Effector memory CD8-positive, alpha-beta T cell (primary cell): ENCODE measurements at places on chromosomes 5 and 9.

GRCh38 chr5:26578002-26578401, 460.4 kb downstream of the CDH9 start:
- DNase-seq = no peak

DNA sequence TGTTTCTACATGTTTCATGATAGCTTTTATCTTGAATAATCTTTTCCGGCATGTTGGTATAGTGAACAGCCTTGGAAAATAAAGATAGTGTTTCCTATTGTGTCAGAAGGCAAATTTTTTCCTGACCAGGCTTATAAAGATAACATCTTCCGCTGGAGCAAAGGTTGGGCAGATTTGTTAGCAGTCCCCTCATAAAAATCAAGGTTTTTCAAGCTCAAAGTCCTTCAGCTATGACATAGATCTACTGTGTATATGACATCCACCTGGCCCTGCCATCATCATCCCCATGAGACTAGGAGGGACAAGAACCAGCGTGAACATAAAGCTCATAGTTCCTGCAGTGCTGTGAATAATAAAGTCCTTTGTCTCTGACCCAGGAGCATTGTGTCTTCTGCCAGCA, 30.4 kb upstream of the OTULINL start:
- DNase-seq = no peak

GRCh38 chr9:111621895-111622480, 9.1 kb upstream of the DNAJC25 start:
- no peak for DNase-seq

- DNase-seq = no peak
These were observed 154.0 kb downstream of the WDR70 start for GRCh38 chr5:37532976-37533740.

- peak; percentile 70 for DNase-seq
These were observed 5.1 kb downstream of the GRK6 start for GRCh38 chr5:177431317-177432142.

GRCh38 chr9:17611917-17612316, 33.1 kb downstream of the SH3GL2 start:
- DNase-seq = no peak

DNA sequence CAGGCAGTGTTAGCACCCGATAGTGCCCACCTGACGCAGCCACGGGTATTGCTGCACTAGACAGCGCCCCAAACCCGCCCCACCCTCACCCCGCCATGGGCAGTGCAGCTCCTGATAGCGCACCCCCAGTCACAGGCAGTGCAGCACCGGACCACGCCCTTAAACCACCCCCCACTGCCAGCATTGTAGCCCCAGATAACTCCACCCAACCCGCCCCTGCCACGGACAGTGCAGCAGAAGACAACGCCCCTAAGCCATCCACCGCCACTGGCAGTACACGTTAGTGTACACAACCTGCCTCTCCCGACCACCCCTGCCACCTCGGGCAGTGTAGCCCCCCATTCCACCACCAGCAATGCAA, 825 bp upstream of the PCAT7 start:
- DNase-seq = no peak

GRCh38 chr5:32168460-32169033, 5.6 kb downstream of the GOLPH3 start:
- no peak for DNase-seq

DNA sequence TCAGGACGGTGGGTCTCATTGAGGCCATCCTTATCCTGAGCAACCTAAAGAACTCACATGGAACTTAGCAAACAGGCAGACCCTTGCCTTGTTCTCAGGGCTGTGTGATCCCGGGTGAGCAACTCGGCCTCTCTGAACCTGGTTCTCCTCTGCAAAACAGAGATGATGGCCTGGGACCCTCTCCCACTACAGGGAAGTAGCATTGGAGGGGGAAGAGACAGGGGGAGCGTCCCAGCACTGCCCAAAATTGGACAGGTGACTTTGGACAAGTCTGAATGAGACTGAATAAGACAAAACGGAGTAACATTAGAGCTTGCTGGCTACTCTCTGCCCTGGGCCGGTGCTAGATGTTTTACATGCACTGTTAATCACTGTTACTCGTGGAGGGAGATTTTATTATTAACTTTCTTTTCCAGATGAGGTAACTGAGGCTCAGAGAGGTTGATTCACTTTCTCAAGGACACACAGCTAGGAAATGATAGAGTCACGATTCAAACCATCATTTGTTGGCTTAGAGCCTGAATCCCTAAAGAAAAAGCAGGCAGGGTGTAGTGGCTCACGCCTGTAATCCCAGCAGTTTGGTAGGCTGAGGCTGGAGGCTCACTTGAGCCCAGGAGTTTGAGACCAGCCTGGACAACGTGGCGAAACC, 136.4 kb downstream of the C9orf50 start:
- DNase-seq = no peak

- DNase-seq = no peak
These were observed 130.7 kb downstream of the EDIL3 start for GRCh38 chr5:84253946-84254345.

DNA sequence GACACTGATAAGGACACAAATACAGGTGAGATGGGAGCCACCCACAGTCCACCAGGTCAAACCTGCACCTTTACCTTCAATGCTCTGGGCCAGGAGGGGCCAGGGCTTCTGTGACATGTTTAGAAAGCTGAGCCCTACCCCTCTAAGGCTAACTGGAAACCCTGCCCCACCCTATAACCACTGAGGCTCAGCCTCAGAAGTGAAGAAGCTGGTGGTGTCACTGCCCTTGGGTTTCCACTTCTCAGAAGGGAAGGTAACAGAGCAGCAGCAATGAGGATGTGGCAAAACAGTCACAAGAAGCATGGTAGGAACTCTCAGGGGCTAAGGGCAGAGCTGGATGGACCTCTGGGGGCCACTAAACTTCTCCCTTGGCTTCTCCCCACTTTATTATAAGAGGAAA, 6.0 kb downstream of the PDGFRB start:
- DNase-seq = no peak

GRCh38 chr5:116133281-116133680, 48.5 kb downstream of the COMMD10 start:
- DNase-seq = no peak

DNA sequence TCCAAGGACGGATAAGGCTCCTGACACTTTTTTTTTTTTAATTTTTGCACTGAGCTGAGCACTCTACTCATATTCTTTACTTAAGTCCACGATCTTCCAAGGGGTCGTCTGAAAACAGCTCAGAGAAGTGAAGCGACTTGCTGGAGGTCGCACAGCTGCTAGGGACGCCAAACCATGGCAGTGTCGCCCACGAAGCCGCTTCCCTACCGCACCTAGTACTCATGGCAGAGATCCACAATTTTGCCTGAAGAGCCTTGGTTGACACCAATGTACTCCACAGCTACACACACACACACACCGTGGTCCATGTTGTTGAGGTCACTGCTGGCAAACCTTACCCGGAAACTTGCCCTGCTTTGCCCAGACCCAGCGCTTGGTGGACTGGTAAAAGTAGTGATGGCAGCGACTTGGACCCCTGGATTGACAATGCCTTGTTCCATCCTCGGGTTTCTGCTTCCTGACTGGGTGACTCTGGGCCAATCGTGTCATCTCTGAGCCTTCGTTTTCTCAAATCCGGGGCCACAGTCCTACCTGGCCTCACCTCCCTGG, 521 bp upstream of the SLIT3 start:
- DNase-seq = no peak

GRCh38 chr9:35656348-35656747, 1.5 kb downstream of the RMRP start:
- DNase-seq = no peak

GRCh38 chr5:116651653-116652052, 77.0 kb upstream of the SEMA6A start:
- no peak for DNase-seq

DNA sequence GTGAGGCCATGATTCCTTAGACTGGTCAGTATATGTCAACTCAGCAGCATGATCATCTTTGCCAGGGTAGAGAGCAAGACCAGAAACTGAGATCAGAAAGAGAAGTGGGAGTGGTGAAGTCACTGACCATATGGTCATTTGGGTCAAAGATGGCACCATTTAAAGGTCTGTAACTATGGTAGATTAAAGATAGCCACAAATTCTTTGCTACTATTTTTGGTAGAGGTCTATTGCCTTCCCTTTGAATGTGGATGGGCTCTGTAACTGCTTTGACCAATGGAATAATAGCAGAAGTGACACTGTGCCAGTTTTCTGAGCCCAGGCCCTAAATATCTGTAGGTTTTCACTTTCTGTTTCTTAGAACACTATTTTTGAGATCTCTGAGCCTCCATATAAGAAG, 117.6 kb downstream of the PCSK1 start:
- no peak for DNase-seq

- DNase-seq = no peak
These were observed 391 bp downstream of the RALGDS start for GRCh38 chr9:133120501-133121197.

- no peak for DNase-seq
These were observed 73.8 kb downstream of the NEK6 start for GRCh38 chr9:124331580-124331979.

DNA sequence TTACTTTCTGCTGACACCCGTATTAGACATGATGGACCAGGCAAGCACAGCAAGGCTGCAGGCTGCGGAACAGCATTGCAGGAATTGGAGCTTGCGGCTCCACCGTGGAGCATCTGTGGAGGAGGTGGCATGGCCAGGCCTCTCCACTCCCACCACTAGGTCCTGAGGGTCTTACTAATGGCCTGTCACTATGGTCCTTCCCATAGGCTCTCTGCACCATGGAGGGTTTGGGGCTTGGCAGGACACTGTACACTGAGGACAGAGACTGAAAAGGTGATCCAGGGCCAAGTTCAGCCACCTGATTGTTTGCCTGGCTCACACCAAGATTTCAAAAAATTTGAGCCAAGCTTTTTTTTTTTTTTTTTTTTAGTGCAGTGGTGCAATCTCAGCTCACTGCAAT, 14.3 kb upstream of the ZBTB43 start:
- DNase-seq = no peak

DNA sequence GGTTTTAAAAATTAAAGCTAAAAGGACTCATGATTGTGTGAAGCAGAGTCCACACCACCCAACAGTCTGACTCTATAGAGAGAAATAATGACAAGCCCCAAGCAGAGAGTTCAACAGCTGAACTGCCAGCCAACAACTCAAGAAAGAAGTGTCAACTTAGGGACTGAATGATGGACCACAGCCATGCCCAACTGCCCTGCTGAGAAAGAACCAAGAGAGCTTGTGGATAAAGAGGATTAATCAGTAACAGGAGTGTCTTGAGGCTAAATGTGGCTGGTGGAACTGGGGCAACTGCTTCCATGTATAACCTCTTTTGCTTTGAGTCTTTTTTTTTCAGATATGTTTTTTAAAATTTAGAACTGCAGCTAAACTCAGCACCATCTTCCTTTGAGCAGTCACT, 109.3 kb downstream of the HSD17B3 start:
- DNase-seq = no peak

DNA sequence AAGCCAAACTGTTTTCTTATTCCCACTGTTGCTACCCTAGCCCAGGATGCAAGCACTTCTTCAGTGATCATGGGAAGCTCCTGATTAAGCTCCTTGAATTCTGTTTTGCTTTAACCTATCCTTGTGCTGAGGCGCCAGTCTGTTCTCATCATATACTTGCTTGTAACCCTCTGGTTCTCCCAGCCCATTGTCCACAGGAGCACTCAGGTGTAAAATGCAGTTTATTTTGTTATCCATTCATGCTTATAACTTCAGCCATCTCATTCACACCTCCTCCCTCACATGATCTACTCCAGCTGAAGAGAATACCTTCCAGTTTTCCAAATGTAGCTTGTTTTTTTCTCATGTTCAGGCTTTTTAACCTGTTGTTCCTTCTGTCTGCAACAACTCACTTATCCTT, 402.1 kb upstream of the BRINP1 start:
- no peak for DNase-seq

DNA sequence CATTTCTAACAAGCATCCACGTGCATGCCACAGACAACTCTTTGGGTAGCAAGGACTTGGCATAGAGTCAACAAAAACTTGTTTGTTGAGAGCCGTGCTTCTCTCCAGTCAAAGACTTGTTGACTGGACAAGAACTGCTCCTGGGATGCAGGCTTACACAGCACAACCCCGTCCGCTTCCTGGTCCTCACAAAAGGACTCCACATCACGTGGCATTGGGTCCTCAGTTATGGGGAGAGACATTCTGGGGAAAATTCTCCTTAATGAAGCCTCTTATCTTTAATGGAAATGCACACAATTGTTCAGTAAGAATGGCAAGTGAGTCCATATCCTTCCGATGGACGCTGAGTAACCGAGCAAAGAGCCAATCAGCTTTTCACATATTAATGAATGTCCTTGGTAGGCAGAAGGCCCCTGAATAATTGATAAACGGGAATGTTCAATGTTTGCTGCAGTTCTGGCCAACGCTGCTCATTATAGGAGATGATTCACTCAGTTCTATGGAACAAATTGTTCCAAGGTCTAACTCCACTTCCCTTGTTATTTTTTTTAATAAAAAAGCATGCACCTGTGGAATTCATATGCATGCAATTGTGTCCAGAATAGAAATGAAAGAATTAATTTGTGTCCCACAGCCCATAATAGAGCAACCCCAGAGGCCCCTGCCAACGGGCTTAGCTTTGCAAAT, 97.0 kb upstream of the ZNF366 start:
- DNase-seq = no peak

DNA sequence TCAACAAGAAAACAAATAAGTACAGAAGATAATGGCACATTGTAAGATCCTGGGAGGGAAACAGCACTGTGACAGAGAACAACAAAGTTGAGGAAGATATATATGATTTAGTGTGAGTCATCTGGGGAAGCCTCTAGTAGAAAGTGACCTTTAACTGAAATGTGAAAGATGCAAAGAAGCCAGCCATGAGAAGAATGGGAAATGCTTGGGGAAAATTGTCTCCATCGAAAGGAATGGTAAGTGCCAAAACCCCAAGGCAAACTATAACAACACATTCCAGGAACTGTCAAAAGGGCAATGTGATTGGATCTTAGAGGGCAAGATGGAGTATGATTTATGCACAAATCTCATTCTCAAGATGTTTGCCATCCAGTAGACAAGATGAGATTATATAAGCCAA, 537.8 kb upstream of the BRINP1 start:
- no peak for DNase-seq

- no peak for DNase-seq
These were observed at the start of gene PROP1 for GRCh38 chr5:177995691-177996595. TSS of gene PROP1 (minus strand) at chr5:177996242. CDS start at chr5:177995933, 309 bp downstream.

GRCh38 chr5:58983526-58984452, 400.9 kb downstream of the RAB3C start:
- no peak for DNase-seq

GRCh38 chr5:35821513-35821912, 35.2 kb upstream of the IL7R start:
- DNase-seq = no peak

GRCh38 chr5:160036243-160036642, 27.3 kb downstream of the TTC1 start:
- no peak for DNase-seq

DNA sequence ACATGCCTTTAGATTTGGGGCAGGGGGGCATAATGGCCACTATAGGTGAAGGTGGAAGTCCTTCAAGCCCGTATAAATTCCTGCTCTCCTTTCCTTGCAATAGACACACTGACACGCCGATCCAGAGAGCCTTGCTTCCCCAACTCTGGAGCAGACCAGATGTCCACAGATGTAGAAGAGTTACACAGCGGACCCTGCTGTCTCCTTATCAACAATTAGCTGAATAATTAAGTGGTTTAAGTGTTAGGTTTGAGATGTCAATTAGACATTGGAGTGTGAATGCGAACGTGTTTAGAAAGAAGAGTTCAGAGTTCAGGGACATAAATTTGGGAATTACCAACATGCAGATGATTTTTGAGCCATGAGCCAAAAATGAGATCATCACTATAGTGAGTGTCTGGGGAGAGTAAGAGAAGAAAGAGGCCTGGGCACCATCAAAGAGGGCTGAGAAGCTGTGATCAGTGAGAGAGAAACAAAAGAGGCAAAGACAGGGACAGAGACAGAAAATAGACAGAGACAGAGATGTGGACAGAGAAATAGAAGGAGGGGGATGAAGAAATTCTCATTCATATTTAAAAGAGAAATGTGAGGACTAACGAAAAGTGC, 734.4 kb upstream of the ADAMTS16 start:
- DNase-seq = no peak
